Pons (tissue), 1 donor: ENCODE measurements at places on chromosomes 13 and 19.

- DNase-seq = no peak
Measured at GRCh38 chr19:38736036-38736412, 8.2 kb downstream of the CAPN12 start.

GRCh38 chr13:83248751-83249150, 633.5 kb downstream of the SLITRK1 start:
- DNase-seq = no peak

GRCh38 chr13:41621716-41622431, 164.5 kb downstream of the RGCC start:
- no peak for DNase-seq

- DNase-seq = no peak
Measured at GRCh38 chr13:99118179-99118578, 82.5 kb upstream of the UBAC2 start.

DNA sequence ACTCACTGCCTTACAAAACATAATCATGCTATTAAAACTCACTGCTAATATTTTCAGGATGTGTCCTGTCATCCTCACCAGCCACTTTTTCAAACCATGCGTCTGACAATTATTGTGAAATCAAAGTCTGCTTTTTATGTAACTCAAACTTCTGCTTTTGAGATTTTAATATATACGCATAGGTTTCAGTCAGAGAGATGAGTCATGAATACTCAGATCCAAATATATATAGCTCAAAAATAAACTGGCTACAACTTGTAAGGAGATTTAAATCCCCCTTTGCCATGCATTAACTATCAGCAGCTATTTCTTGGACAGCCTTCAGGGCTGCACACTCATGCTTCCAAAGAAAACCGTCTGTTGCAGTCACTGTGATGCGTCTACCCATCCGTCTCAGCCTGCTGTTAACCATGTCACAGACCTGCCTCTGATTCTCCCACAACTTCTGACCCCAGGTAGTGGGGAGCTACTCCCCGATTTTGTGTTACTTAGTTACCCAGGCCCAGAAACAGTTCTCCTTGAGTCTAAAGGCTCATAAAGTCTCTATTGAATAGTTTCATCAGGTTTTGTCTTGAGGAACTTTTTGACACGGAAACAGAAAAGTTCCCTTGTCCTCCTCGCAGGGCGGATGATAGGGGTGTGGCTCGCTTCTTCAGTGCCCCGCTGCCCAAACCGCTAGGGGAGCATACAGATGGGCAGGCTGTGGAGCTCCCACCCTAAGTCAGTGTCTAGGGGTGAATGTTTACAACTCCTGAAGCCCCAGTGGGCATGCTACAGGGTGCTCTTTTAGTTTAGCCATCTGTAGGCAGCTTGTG, 33.8 kb upstream of the SGCG start:
- peak; percentile 20 for DNase-seq

- DNase-seq = peak; percentile 61
Measured at GRCh38 chr19:54339646-54340358, 840 bp upstream of the LILRA4 start.

DNA sequence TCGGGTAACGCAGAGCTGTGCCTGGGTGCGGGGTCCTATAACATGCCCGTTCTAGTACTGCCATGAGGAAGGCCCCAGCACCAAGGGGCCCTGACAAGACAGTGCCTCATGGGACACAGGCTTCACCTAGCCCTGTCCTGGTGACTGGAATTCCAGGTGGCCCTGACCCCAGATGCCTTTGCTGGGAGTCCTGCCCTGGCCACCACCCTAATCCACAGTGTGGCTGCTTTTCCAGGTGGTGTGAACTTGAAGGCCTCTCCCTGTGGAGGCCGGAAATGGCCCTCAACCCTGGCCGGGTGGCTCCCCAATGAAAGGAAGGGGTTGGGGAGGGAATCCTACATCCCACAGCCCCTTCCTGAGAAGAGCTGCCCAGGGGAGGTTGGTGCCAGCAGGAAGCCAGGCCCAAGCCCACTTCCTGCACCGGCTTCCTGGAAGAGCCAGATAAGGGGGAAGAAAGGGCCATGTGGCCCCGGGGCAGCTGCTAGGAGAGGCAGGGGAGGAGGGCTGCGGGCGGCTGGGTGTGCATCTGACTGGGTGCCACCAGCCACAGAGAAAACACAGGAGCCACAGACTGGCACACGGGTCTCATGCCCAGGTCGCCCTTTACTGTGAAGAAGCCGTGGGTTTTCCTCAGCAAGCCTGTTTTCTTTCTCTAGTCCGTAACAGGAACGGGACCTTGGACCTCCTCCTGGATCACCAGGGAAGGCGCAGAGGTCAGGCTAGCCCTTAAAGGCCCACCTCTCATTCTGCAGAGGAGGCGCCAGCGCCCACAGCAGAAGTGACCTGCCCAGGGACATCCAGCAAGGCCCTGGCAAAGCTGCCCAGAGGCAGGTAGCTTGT, 4.7 kb downstream of the LSM4 start:
- DNase-seq = no peak

DNA sequence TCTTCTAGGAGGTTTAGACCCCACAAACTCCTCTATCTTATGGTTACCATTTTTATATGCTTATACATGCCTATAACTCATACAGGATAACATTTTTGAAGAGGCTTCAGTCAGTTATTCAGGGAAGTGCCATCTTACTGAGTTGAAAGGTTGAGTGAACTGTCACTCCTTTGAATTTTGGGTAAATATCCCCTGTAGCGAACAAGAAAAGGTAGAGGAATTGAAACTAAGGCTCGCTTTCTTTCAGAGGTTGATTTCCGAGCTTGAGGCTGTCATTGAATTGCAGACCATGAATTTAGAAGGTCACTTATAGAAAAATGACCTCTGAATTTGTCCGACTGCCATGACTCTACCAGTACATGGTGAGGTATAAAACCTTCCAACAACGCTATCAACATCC, 35.1 kb downstream of the MICU2 start:
- DNase-seq = no peak

GRCh38 chr19:532561-533363, 1.2 kb downstream of the CDC34 start:
- DNase-seq = peak; percentile 80
